Left ventricle myocardium superior (tissue), 1 donor: ENCODE measurements at places on chromosomes 16 and 17.

- no peak for DNase-seq
These were observed 2.4 kb downstream of the BRICD5 start for GRCh38 chr16:2208308-2208707.

- no peak for DNase-seq
These were observed 125.3 kb upstream of the SALL1 start for GRCh38 chr16:51276336-51276735.

- no peak for DNase-seq
These were observed 12.7 kb upstream of the FOXN1 start for GRCh38 chr17:28493460-28493859.

- DNase-seq = no peak
These were observed 1.8 kb downstream of the TUBB3 start for GRCh38 chr16:89924925-89925307.

DNA sequence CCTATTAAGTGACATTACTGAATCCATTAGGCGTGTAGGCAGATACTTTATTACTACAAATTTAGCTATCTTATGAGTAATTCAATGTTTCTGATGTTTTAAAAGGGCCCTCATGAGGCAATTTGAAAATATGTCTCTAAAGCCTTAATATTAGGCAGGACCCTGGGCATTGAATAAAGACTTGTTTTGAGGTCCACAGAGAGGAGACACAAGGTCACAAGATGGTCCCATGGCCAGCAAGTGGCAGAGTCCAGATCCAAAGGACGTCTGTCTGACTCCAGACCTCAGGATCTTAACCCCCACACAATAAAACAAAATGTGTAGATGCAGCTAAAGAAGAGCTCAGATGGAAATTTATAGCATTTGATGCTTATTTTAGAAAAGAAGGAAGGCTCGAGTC lies 31.9 kb upstream of the HEATR6 start:
- no peak for DNase-seq
